Activated T-helper 9 cell treated with anti-CD3 and anti-CD28 coated beads, Interleukin-2, amount 50 U/mL, for 16 hours (primary cell): ENCODE measurements at places on chromosomes 16 and 17.

GRCh38 chr16:19745286-19746010, 27.4 kb downstream of the IQCK start:
- no peak for DNase-seq

DNA sequence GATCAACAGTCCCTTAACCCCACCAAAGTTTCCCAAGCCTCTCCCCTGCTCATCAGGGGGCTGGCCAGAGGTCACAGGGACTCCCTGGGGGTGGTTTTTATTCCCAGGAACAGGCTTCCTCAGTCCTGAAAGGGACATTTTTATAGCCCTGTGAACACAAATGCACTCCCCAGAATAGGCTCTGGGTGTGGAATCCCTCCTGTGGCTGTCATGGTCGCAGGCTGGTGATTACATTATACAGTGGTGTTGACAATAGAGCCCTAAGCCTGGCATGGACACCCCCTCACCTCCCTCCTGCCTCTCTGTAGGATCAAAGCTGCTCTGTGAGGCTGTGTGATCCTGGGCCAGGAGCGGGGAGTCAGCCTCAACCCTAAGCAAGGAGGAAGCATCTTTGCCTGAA, 1.4 kb upstream of the CA4 start:
- no peak for DNase-seq

DNA sequence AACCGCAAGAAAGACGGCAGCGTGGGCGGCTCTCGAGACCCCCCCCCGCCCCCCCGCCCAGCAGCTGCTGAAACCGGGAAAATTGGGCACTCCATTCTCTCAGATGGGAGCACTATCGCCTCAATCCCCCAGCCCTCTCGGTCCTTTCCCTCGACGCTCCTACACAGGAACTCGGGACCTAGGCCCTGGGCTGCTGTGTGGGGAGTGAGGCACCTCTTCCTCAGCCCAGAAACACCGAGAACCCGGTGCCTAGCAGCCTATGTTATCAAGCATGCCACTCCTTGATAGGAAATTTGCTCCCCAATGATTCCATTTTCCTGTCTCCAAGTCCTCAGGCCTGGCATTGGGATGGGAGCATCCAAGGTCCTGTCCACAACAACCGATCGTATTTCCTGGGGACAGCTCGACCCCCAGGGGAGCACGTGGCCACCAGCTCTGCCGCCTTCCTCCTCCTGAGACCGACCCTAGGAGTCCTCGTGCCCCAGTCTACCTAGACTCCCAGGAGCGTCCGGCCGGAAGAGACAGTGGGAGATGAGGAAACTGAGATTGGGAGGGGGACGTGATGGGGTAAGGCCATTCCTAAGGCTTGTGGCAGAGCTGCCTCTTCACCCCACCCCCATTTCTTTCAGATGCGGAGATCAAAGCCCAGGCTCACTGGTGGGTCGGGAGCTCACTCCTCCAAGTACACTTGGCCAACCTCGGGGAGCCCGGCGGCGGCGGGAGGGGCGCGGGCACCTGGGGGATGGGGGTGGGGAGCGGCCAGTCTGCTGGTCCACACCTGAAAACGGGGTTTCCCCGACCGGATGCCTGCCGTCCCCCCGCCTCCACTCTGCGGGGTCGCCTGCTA, 17.5 kb upstream of the CBX8 start:
- no peak for DNase-seq

- DNase-seq, result no peak
Measured at GRCh38 chr17:48173191-48173984, 65.8 kb downstream of the SNX11 start.

DNA sequence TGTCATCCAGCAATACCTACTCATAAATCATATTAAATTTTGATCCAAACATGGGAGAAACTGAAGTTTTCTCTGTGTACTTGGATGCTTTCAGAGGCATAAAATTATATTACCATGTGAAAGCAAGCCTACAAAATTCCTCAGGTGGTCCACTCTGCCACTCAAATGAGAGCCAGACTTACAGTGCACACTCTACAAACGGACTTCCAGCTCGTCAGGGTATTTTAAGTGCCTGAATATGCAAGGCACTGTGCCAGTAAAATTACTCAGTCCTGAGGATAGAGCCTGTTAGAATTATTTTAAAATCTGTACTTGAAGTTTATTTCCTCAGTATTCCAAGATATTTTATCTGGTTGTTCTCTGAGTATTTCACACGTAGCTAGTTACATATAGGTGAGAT, 54.5 kb downstream of the TENT4B start:
- no peak for DNase-seq

DNA sequence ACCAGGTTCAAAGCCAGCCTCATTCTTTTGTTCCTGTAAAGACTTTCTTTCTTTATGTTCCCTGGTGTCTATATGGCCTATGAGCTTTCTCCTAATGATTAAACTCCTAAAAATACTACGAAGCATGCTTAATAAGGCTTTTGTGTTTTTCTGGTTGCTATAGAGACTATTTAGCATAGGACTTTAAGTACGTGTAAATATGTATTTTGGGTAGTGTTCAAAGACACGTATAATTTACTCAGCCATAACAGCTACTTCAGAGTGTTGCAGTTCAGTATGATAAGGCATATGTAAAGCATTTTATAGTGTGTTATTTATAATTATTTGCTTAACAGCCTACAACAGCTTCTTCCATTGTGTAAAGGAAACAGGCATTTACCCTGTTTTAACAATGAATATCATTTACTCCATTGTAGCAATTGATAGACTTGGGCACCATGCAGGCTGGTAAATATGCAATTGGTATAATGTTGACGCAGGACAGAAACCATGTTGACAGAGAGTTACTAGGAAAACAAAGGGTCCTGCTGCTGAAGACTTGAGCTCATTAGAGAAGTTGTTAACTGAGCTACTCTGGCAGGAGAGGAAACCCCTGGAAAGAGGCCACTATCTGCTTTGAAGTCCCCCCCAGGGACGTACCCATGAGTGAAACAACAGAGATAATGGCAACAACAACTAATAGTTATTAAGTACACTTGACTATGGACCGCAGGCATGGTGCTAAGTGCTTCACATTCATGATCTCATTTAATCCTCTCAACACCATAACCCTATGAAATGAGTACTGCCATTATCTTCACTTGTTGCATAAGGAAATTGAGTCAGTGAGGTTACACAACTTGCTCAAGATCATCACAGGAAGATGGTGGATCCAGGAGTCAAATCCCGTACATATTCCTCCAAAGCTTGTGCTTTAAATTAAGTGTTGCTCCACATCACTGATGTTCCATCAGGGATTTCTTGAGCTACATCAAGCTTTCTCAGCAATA, 342.2 kb upstream of the DYNLRB2 start:
- no peak for DNase-seq

- no peak for DNase-seq
Measured at GRCh38 chr16:89295915-89296314, 78.4 kb downstream of the ZNF778 start.

DNA sequence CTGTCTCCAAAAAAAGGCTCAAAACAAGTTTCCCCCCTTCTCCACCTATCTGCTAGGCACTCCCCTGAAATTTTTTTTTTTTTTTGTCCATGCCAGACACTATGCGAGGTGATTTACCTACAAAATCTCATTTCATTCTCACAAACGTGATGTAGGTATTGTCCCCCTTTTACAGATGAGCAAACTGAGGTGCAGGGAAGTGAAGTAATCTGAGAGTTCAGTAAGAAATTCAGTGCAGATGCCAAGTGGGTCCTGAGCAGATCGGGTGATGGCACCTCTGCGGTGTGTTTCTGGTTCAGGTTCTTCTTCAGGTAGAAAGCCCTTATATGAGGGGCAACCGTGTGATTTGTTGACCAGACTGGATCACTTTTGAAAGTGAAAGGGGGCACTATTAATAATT, 9.7 kb downstream of the TBKBP1 start:
- DNase-seq, result no peak

GRCh38 chr17:82175951-82176350, 36.7 kb downstream of the CCDC57 start:
- DNase-seq, result no peak

DNA sequence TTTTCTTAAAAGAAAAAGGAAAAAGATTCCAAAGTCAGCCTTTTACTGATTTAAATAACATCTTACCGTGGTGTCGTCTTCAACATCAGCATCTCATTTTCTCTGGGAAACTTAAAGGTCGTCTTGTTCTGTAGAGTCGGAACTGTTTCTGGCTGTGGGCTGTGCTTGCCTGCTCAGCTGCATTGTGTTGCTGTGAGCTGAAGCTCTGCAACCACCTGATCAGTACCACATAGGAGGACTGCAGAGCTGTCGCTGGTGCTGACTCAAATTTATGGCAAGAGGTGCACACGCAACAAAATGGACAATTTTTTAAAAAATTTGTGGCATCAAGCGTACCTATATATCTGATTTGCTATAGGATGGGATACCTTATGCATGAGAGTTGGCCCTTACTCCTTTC, at the start of gene OMG:
Gene OMG, minus strand, starts transcription at position 150 of the 400 bp plus-strand sequence. CDS start 908 bp downstream, outside the sequence.
- DNase-seq, result no peak

- no peak for DNase-seq
Measured at GRCh38 chr16:2229632-2230250, 6.3 kb downstream of the E4F1 start.

DNA sequence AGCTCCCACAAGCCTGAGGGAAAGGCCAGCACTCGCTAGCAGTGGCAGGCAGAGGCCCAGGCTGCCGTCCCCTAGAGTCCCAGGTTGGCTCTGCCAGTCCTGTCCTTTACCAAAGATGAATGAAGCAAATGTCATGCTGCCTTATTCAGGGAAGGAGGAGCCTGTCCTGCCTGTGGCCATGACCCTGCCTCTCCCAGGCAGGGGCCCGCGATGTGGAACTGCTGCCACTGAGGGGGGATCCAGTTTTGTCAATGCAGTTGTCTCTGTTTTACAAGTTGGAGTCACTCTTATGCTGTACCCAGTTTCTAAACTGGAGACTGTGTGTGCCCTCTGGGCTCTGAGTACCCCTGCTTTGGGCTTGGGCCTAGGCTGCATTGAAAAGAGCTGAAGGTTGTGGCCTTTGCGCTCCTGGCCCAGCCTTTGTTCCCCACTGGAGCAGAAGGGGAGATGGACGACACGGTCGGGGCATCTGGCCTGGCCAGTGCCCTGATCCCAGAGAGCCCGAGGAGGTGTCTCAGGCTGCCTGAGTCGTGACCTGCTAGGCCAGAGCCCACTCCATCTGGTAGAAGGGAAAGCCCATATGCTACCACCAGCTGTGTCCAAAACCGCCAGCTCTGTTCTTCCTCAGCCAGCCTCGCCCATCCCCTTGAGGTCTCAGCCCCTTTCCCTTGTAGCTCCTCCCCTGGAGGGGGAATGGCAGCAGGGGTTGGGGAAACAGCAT, 5.5 kb downstream of the LIMD2 start:
- no peak for DNase-seq

- DNase-seq, result no peak
Measured at GRCh38 chr17:33260638-33261037, 32.5 kb downstream of the ASIC2 start.

DNA sequence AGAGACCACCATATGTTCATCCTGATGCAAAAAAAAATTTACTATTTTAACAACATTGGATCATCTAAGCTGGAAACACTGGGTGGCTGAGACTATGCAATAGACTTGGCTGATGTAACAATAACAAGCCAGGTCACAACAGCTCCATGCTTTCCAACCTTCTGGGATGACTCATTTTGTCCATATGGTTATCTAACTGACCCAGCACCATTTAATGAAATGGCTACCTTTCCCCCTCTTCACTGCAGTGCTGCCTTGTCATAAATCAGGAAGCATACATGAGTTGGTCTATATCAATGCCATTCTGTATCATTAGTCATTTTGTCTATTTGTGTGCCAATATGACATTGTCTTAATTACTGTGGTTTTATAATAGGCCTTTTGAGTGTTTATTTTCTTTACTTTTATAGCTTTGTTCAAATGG, 217.6 kb upstream of the KCNJ16 start:
- DNase-seq, result no peak

DNA sequence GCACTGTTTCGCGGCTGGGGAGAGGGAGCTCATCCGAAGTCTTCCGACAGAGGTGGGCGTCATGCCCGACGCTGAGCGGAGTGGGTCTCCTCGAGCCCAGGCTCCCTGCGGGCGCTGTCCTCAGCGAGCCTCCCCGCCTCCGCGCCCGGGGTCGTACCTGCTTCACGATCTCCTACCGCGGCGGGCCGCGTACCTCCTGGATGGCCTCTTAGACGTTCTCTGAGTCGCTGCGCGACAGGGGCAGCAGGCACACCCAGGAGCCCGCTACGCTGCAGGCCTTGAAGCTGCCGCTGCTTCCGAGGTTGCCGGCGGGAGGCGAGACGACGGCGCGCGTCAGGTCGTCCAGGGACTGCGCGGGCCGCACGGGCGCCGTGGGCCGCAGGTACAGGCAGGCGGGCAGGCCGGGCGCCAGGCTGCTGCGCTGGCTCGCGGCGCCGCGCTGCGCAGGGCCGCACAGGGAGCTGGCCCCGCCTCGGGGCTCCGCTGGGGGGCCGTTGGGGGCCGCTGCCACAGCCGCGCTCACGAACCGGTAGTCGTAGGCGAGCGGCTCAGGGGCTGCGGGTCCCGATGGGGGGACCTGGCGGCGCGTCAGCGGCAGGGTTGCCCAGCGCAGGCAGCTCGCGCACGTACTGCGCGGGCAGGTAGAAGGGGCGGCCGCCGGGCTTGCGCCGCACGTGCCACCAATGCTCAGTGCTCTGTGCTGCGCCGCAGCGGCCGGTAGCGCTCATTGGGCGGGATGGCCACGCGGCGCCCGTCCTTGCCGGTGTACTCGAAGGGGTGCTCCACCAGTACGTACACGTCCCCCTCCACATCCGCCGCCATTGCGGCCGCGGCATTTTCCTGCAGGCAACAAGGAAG, 116.4 kb upstream of the SMURF2 start:
- DNase-seq, result no peak

DNA sequence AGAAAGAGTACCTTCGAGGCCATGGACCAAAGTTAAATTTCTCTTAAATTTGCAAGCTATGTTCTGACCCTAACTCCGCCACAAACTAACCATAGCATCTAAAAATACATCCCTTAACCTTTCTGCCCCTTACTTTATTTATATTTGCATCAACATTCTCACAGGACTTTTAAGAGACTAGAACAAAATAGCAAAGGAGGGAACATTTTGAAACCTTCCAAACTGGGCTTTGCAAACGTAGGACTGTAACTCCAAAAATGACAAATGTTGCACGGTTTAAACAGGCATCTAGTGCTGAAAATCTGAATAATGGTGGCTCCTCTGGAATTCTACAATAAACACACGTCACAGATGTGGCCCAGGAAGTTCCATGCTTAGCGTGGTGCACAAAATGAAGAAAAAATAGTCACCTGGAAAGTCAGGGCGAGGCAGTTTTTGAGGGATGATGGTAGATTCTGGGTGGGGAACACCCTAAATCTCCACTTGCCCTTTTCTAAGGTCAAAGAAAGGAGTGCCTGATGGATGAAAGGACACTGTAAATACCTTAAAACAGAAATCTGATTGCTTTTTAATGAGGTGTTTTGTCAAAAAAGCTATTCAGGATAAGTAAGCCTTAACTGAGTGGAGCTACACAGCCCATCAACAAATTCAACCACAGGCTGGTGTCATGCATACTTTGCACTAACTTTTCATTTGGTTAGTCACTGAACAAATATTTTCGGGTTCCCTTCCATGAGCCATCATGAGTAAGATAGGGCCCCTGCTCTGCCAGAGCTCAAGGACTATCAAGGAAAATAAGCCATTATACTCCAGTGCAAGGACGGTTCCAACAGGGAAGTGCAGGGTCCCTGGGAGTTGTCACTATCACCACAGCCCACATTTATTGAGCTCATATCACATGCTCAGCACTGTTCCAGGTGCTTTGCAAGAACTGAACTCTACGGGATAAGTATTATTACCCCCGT, 21.2 kb downstream of the ARHGAP17 start:
- no peak for DNase-seq
